ENCODE measurements at places on chromosomes 4 and X.

GRCh38 chrX:117610806-117611205 is 505.8 kb downstream of the KLHL13 start:
- DNase-seq, result no peak

GRCh38 chrX:151762802-151763201 is 28.3 kb downstream of the CNGA2 start:
- no peak for DNase-seq

DNA sequence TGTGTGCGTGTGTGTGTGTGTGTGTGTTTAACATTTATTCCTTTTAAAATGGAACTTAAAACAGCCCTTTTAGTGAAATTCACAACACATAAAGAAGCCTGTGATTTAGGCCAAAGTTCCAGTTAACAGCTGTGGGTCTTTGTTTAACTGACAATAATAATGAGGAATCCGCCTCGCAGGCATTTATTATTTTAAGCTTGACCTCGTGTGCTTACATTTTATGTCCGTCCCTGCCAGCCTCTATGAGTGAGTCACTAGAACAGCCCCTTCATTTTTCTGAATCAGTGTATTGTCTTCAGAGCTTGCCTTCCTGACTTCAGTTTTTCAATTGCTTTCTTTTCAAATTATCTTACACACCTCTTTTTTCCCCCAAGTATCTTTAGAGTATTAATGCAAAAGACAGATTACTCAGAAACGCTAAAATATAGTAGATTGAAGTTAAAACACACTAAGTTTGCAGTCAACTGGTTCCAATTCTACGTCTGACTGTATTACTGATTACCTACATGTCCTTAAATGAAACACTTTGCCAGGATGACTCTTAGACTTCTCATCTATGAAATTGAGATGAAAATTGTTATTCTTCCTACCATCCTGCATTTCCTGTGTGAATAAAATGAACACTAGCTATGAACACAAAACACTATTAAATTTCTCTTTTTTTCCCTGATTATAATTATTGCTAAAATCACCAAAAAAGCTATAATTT is 319.6 kb upstream of the HS3ST1 start:
- DNase-seq, result no peak

- no peak for DNase-seq
Measured at GRCh38 chr4:62952366-62952765, 1456.9 kb downstream of the TECRL start.

- no peak for DNase-seq
Measured at GRCh38 chr4:55438314-55438713, 42.6 kb downstream of the TMEM165 start.

DNA sequence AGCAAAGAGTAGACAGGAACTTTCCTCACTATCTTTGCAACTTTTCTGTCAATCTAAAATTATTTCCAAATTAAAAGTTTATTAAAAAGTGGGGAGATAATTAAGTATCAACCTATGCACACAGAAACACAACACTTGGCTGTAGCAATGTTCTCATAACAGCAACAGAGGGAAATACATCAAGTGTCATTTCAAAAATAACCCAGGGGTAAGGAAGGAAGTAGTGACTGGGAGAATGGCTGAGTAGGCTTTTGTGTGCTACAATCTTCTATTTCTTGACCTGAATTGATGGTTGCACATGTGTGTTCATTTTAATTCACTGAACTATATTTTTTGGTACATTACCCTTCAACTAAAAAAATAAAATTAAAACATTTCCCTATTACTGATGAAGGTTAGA is 67.5 kb downstream of the ABCG2 start:
- DNase-seq, result no peak

- peak; percentile 84 for DNase-seq
Measured at GRCh38 chrX:154398668-154399526, 720 bp downstream of the RPL10 start.

- no peak for DNase-seq
Measured at GRCh38 chr4:119191505-119191904, 21.0 kb upstream of the USP53 start.

DNA sequence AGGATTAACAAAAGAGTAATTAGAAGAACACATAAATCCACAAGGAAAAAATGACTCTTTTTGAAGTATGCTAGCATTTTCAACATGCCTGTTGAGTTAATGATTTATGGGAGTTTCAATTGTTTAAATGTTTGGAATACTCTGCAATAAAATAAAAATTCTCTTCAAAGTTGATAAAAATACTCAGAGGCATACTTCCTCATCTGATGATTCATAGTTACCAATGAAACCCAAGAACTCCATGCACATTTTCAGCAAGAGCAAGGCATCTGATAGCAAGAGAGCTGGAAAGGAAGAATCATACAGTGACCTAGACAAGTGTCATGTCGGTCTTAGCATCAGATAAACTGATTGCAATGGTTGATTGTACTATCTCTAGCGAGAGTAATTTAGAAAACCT is 443.7 kb upstream of the ATOH1 start:
- no peak for DNase-seq

DNA sequence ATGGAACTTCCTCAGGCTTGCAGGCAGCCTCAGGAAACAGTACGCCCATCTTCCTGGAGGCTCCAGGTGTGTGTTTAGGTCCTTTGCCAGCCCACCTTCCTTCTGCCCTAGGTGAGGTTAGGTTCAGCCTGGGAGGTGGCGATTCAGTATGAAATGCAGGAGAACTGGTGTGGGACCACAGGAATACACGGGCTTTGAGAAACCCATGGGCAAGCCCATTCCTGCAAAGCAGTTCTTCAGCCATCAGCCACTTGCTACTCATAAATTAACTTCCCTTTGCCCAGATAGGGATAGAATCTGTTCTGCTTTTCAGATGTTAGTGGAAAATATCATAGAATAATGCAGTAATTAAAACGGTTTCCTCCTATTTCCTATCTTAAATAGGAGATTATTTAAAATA is 32.2 kb downstream of the TBC1D14 start:
- DNase-seq, result no peak

DNA sequence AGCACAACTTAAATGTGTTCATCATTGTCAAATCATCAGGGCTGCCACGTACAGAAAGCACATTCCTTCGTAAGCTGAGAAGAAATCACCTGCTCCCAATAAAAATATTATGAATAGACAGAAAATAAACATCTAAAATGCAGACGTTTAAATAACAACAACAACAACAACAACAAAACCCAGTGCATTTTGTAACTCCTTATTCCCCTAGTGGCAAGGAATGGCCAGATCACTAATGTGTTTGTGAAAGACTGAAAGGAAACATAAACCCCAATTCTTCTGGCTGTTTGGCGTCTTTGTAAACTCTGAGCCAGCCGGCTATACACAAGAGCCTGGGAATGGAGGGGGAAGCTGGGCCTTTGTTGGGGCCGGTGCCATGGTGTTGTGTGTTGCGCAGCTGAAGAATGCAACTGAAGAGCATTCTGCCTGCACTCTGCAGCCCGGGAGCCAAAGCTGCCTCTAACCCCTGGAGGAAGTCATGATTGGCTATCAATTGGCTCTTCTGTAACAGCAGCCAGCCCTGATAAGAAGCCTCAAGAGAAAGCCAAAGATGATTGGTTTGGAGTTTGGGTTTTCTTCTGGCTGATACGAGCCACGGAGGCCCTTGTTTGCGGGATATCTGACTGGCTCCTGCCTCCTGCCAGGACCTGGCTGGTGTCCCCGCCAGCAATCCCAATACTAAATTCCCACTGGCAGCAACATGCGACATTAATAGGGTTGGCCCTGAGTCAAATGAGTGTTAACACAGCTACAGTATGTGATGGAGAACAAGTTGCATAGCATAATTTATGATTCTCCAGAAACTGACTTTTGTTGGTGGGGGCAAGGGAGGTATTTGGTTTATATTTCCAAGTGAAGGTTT is 89.7 kb upstream of the TFDP3 start:
- no peak for DNase-seq

DNA sequence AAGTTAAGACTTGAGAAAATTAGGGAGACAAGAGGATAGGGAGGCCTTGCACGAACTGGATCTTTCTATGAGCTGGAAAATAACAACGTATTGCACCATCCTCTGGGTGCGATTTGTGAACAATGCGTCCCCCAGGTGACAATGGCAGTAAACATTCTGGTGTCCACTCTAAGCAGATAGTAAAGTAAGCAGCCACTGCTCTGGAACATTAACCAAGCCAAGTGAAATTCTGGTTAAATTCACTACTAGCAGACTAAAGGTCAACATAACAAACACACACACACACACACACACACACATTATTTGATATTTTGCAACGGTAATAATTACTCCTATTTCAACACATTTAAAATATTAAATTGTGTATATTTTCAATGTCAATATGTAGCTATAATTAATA is 242.2 kb upstream of the DCAF8L1 start:
- DNase-seq, result no peak

- DNase-seq, result no peak
Measured at GRCh38 chrX:139125916-139126315, 404.6 kb upstream of the F9 start.

DNA sequence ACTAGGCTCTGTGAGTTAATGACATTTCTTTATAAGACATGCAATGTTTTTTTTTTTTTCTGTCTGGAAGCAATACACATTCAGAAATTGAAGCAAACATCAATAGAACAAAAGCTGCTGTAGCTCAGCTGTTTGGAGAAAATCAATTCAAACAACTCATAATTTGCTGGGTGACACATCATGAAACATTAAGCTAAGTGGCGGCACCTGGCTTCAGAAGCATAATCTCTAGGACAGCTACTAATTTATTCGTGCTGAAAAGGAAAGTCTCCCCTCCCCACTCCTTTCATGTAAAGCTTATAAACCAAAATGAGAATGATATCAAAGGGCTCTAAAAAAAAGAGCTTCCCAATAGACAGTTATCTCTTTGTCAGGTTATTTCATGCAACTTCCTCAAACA is 73.9 kb downstream of the LUZP4 start:
- peak; percentile 42 for DNase-seq

- no peak for DNase-seq
Measured at GRCh38 chrX:152989292-152989658, 4.6 kb downstream of the PNMA5 start.

- DNase-seq, result no peak
Measured at GRCh38 chr4:41305476-41305875, 48.7 kb downstream of the UCHL1 start.

DNA sequence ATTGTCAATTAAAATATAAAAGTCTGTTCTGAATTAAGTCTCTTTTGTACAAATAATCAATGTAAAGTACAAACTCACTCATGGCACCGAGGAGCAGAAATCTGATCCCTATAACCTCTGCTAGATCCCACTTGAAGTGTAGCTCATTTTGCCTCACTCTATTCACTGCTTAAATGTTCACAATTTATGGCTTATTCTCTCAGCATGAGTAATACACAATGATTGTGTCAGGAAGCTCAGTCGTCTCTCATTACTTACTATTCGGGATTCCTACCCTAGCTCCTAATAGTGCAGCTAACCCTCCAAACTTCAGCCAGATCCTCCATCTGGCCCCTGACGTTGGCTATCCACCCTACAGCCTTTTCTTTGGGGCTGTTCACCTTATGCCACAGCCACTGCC is 4.7 kb upstream of the AMMECR1 start:
- DNase-seq, result peak; percentile 55

DNA sequence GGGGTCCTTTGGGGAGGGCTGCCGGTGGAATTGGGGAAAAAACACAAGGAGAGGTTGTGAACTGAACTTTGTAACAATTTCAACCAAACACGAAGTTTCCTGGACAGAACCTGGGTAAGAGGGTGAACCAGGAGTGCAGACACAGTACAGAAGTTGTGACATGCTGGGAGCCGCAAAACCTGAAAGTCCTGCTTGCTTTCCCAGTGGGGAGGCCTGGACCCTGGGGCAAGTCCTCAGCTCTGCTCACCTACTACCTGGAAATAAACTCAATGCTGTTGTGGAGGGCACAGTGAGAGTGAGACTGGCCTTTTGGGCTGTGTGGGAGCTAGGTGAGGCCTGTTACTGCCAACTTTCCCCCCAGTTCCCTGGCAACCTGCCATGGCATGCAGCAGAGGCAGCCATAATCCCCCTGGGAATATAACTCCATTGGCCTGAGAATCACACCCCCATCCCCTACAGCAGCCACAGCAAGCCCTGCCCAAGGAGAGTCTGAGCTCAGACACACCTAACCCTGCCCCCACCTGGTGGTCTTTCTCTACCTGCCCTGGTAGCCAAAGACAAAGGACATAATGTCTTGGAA is 162.8 kb downstream of the THOC2 start:
- DNase-seq, result no peak

DNA sequence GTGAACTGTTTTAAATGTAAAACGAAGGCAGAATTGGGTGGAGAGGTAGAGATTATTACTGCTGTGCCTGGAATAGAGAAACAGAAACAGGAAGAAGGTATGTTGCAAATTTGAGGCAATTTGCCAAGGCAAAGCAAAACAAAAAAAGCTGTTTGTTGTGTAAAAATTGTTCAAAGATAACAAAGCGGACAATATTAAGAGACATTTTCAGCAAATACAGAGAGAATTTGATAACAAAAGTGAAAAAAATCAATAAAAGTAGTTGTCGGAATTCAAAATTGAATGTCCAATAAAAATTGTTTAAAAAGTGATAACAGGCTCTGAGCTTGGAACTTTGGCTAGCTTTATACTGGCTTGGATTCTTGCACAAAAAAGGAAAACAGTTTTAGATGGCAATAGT is 14.4 kb upstream of the SMS start:
- no peak for DNase-seq

Data from NCI-H1105 (cell line).